ENCODE measurements at places on chromosomes 2 and 18. TPM values are rescaled to one million over a fixed set of nuclear protein-coding genes. Genes with fewer than 3 reads are reported as not detected.

Gene TGFBRAP1
- 8.7 TPM for polyA plus RNA-seq

Gene GKN1
- polyA plus RNA-seq, result not detected

Gene TSPYL6
- polyA plus RNA-seq, result 0.15 TPM

Gene ERFE
- polyA plus RNA-seq, result 9.5 TPM

Gene GPR155
- 6.8 TPM for polyA plus RNA-seq

Gene LRP1B
- polyA plus RNA-seq, result not detected

Gene SPP2
- not detected for polyA plus RNA-seq

Gene MAP3K19
- polyA plus RNA-seq, result 0.14 TPM

Gene NGEF
- polyA plus RNA-seq, result 1.2 TPM

Gene VWA3B
- polyA plus RNA-seq, result 0.78 TPM

Gene CABYR
- polyA plus RNA-seq, result 2.4 TPM

Gene NABP1
- not detected for polyA plus RNA-seq

Gene PAIP2B
- 7.2 TPM for polyA plus RNA-seq

Gene EML6
- 10.3 TPM for polyA plus RNA-seq

Gene AQP12B
- 1.3 TPM for polyA plus RNA-seq

Gene UGT1A4
- not detected for polyA plus RNA-seq

Gene LYPD6B
- not detected for polyA plus RNA-seq
